ENCODE measurements at places on chromosomes 7 and 10.

- DNase-seq, result peak; percentile 80
Measured at GRCh38 chr7:131105799-131106680, 221.6 kb upstream of the MKLN1 start.

- DNase-seq, result no peak
Measured at GRCh38 chr7:126157391-126157790, 1095.3 kb downstream of the GRM8 start.

GRCh38 chr7:43118313-43118712 is 5.9 kb downstream of the HECW1 start:
- no peak for DNase-seq

DNA sequence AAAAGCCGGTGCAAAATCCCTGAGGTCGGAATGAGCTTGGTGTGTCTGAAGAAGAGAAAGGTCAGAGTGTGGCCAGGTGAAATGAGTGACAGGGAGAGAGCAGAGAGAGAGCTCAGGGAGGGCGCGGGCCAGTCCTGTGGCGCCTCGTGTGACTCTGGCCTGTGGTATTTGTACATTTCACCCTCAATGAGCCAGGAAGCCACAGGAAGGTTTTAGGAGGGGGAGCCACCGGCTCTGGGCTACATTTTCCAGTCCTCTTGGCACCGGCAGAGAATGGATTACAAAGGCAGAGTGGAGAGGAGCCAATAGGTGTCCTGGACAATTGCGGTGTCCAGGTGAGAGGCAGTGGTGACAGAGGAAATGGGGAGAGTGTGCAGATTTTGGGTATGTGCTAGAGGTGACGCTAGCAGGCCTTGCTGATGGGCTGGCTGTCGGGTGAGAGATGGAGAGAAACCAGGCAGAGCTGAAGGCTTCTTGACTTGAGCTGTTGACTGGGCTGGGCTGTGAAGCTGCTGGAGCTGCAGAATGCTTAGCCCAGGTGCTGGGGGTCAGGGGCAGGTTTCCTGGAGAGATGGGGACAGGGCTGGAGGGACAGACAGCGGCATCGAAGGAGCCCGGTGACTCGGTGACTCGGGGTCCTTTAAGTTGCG is 38.1 kb downstream of the COL13A1 start:
- DNase-seq, result no peak

DNA sequence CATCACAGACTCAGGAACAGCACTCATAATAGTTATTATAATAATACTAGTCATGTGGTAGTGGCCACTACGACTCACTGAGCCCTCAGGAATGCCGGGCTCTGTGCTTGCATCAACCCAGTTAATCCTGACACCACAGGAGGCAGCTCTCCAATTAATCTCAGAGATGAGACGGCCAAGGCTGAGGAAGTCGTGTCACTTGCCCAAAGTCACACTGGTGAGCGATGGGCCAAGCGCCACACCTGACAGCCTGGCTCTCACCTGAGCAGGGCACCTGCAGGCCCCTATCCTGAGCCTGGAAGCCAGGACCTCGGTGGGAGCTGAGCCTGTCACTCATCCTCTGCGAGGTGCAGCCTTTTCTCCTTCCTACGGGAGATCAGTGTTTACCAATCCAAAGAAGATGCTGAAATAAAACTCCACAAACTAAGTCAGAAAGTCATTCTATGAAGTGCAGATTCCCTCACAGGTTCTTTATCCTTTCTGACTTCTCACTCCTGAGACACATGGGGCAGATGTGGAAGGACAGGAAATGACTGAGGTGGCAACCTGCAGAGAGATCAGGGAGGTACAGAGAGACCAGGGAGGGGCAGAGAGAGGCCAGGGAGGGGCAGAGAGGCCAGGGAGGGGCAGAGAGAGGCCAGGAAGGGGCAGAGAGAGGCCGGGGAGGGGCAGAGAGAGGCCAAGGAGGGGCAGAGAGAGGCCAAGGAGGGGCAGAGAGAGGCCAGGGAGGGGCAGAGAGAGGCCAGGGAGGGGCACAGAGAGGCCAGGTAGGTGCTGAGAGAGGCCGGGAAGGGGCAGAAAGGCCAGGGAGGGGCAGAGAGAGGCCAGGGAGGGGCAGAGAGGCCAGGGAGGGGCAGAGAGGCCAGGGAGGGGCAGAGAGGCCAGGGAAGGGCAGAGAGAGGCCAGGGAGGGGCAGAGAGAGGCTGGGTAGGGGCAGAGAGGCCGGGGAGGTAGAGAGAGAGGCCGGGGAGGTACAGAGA is 38.5 kb downstream of the VIPR2 start:
- no peak for DNase-seq

- DNase-seq, result peak; percentile 38
Measured at GRCh38 chr10:97686301-97686961, 610 bp downstream of the AVPI1 start.

DNA sequence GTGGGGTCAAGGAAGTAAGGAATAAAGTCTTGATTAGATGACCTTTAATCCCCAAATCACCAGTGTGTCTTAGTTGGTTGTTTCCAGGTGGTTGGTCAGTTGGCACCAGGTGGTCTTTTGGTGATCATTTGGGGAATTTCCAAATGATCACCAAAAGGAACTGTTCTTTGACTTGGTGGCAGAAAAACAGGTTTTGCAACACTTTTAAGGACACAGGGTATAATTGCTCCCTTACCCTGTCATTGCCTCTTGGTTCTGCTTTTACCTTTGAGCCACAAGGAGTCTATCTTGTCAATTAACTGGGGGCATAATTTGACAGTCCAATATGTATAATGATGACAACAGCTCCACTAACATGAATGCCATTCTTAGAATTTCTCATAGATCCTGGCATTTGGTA is 104.2 kb downstream of the ADK start:
- no peak for DNase-seq

- no peak for DNase-seq
Measured at GRCh38 chr10:8279598-8279997, 225.1 kb downstream of the GATA3 start.

DNA sequence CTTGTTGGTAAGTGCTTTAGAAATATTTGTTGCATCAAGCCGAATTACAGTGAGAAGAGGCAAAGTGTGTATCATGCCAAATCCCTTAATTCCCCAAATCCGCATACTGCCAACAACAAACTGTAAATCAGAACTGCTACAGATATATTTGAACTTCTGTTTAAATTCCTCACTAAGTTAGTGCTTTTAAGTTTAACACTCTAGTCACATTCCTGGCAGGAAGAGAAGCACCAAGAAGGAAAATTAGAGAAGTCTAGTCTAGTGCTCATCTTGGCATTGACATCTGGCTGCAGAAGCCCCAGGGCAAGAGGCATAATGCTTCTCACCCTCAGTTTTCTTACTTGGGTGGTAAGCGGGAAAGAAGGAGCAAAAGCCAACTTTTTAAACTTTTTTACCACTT is 343.5 kb downstream of the GPR37 start:
- DNase-seq, result no peak

- no peak for DNase-seq
Measured at GRCh38 chr7:46448478-46448877, 527.4 kb upstream of the IGFBP3 start.

- no peak for DNase-seq
Measured at GRCh38 chr10:44774676-44775401, 136.3 kb upstream of the TMEM72 start.

DNA sequence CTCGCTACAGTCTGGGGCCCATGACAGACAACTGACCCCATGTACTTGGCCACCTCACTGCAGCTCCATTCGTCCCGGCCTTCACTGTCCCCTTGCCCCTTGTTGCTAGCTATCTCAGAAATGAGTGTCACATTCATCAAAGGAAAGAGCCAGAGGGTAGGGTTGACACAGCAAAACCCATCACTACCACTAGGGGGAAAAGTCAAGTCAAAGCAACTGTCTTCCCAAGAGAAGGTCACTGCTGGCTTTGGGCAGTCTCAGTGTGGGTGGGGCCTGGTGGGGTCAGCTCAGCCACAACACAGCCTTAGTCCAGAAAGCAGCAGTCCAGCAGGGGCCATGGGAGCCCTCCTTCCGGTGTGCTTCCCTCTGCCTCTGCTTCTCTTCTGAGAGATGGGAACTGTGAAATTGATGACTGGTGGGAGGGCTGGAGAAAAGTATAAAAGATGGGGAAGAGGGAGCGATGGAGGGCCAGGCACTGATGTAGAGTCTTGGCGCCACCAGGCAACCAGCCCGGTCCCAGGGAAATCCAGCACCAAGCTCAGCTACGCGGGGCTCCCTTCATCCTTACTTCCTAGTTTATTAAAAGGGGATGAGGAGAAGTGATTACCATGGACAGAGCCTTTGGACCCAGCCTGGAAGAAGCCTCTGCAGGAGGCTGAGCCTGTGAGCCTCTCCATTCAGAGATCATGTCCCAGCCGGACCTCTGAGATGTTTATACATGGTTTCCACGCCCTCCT is 58.0 kb downstream of the PLXNA4 start:
- DNase-seq, result peak; percentile 9

DNA sequence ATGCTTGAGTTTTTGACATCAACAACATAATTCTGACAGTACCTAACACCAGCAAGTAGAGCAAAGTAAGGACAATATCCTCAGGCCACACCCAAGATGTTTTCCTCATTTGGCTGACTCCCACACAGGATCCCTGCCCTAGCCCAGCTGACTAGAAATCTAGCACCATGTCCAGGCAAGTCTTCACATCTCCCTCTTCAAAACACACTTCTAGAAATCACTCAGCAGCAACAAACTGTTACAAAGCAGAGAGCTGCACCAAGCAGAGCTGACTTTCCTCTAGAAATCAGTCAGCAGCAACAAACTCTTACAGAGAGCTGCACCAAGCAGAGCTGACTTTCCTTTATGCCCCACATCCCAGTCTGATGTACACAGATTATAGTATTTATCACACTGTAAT is 7.7 kb downstream of the TMEM168 start:
- peak; percentile 66 for DNase-seq

GRCh38 chr7:20280475-20281351 is 50.0 kb upstream of the ITGB8 start:
- DNase-seq, result no peak

GRCh38 chr10:91103384-91104192 is 116.9 kb upstream of the PCGF5 start:
- DNase-seq, result no peak

DNA sequence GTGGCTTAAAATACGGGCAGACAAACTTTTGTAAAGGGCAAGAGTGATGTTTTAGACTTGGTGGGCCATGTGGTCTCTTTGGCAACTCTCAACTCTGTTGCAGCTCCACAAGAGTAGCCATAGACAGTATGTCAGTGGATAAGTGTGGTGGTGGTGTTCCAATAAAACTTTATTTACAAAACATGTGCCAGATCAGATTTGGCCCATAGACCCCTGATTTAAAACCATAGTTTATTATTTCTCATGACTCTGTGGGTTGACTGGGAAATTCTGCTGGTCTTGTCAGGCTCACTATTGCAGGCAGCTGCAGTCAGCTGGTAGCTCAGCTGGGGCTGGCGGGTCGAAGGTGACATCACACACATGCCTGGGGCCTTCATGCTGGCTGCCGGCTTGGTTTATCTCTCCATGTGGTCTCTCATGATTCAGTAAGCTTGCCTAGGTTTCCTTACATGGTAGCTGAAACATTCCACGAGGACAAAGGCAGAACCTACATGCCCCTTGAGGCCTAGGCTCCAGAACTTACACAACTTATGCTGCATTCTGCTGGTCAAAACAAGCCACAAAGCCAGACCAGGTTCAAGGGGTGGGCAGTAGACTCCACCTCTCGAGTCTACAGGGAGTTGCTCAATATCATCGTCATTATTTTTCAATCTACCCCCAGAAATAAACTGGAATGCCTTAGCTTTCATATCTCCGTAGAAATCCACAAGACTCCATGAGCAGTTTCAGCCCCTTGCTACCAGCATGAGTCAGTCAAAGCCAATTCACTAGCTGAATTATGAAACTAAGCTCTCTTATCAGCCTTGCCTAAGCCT is 245.7 kb downstream of the WDR11 start:
- no peak for DNase-seq

- DNase-seq, result peak; percentile 12
Measured at GRCh38 chr10:2925631-2926030, 141.7 kb upstream of the PFKP start.

DNA sequence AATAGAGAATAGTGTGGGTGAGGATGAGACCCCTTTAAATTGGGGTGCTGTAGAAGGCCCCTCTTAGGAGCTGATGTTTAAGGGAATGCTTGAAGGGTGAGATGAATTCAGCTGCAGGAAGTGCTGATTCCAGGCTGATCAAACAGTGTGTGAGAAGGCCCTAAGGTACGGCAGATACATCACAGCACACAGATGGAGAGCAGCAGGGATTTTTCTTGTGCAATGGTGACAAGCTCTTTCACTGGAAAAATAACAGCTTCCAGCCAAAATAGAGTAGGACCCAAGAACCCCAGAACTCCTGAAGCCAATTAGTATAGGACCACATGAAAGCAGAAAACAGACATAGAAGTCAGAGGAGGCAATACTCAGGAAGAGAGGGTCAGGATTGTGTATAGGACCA is 296.9 kb downstream of the ADRA2A start:
- no peak for DNase-seq

GRCh38 chr7:13042605-13043236 is 355.3 kb downstream of the ARL4A start:
- DNase-seq, result no peak

- no peak for DNase-seq
Measured at GRCh38 chr7:71278257-71278656, 146.3 kb downstream of the GALNT17 start.

- DNase-seq, result no peak
Measured at GRCh38 chr10:33087152-33087551, 129.1 kb upstream of the ITGB1 start.

- peak; percentile 67 for DNase-seq
Measured at GRCh38 chr7:123871998-123872867, 27.3 kb downstream of the HYAL4 start.

DNA sequence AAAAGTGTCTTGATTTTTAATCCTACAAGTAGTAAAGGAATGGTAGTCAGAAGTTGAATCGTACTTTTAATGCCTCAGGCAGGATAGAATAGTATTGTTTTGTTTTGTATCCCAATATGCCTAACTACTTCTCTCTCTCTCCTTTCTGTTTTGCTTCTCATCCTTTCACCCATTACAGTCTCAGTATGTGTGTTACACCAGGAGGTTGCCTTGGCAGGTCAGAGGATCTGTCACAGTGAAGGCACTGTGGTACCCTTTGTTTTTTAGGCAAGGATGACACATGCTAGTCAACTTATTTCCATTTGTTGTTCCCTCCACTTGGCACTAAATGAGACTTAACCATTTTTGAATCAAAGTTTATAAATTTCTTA is 94.4 kb downstream of the MAPK8 start:
- DNase-seq, result no peak

- no peak for DNase-seq
Measured at GRCh38 chr7:129045682-129046081, 9.2 kb downstream of the TNPO3 start.

GRCh38 chr10:102230861-102231356 is 4.8 kb downstream of the ELOVL3 start:
- DNase-seq, result peak; percentile 63

- no peak for DNase-seq
Measured at GRCh38 chr10:69466158-69466490, 14.9 kb downstream of the TSPAN15 start.

GRCh38 chr7:143205560-143206293 is 16.1 kb upstream of the TAS2R40 start:
- DNase-seq, result peak; percentile 46

GRCh38 chr10:121245754-121246153 is 352.5 kb downstream of the FGFR2 start:
- no peak for DNase-seq
